ENCODE measurements at places on chromosomes 2 and 18.

- no peak for DNase-seq
Measured at GRCh38 chr2:88654714-88655113, 27.4 kb upstream of the EIF2AK3 start.

GRCh38 chr2:55500025-55500424, 19.5 kb upstream of the CFAP36 start:
- DNase-seq, result no peak

GRCh38 chr2:27152102-27152795, 3.4 kb downstream of the TCF23 start:
- no peak for DNase-seq

DNA sequence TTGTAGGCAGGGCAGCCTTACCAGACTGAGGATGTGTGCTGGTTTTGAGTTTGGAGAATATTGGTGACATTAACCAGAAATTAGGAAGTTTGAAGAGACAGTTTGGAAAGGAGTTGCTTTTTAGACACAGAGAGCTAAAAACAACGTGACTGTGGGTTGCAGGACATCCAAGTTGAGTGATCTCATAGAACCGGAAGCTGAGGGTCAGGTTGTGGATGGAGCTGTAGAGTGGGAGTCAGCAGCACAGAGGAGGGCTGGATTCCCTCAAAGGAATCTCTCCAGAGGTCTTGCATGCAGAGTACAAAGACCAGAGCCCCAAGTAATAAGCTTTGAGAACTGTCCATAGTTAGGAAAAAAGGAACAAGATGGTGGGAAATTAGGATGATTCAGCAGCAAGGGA, 9.3 kb downstream of the MAPRE3 start:
- no peak for DNase-seq

DNA sequence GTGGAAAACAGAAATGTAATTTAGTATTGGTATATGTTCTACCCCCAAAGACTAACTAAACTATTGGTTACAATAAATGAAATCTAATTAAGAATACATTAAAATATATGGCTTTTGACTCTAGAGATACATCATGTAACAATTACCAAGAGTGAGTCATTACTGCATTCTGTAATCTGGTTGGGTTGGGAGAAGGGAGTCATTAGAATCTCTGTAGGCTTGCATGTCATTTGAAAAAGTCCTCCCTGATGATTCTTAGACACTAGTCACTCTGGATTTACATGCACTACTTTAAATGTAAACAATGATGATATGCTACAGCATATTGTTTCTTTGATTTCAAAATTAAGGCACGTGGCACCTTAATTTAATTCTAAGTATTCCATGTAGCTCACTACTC, 293.4 kb upstream of the CHST9 start:
- DNase-seq, result no peak

DNA sequence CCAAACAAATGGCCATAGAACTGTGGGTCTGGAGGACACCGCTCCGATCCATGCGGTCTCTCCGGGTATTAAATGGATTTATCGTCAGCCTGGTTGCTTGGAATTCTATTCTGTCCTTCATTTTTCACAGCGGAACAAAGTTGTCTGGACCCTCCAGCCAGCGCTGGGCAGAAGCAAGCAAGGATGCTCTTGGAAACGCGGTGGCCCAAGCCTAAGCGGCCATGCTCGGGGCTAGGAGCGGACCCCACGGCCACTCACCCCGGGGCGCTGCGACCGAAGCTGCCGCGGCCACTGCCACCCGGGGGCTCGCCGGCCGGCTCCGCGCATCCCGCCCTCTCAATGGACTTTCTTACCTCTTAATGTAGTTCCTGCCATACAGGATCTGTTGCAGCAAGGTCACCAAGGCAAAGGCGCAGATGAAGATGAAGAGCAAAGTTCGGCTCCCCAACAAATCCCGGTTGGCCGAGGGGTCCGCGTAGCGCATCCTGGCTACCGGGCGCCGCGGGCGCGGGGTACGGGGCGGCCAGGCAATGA, 761 bp downstream of the ST8SIA5 start:
- DNase-seq, result peak; percentile 54

GRCh38 chr2:121172456-121172855, 112.5 kb downstream of the TFCP2L1 start:
- DNase-seq, result no peak

GRCh38 chr2:128487650-128488387, 169.2 kb upstream of the HS6ST1 start:
- DNase-seq, result no peak

GRCh38 chr2:195029804-195030654, 627.0 kb upstream of the SLC39A10 start:
- no peak for DNase-seq

DNA sequence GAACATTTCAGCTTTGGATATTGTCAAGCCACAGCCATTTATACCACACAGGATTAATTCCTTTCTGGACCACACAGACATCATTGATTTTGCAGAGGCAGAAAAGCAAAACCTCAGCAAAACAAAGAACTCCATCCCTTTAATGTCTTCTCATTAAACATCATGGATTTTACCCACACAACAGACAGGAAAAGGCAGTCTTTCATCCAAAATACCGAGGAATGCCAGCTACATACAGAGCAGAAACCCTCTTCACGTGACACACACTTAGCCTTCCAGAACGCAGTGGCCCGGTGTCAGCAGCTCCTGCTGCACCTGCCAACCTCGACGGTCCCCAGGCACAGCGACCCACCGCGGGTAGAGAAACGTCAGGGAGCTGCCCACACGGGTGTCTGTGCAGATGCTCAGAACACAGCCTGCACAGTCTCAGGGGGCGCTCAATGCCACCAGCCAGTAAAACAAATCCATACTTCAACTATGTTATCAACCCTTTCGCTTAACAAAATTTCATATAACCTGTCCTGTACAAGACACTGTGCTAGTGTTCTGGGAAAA, 304.5 kb downstream of the EIPR1 start:
- DNase-seq, result peak; percentile 25

DNA sequence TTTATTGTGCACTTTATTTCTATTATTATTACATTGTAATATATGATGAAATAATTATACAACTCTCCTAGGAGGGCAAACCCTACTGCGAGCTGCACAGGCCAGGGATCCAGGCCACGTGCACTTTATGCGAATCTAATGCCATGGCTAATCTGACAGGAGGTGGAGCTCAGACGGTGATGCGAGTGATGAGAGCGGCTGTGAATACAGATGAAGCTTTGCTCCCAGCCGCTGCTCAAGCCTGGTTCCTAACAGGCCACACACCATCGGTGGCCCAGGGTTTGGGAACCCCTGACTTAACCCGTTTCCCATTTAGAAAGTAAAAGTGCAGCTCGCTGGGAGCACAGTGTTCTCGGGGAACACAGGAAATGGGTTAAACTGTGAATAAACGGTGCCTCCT, 40.8 kb upstream of the RAB6D start:
- no peak for DNase-seq

DNA sequence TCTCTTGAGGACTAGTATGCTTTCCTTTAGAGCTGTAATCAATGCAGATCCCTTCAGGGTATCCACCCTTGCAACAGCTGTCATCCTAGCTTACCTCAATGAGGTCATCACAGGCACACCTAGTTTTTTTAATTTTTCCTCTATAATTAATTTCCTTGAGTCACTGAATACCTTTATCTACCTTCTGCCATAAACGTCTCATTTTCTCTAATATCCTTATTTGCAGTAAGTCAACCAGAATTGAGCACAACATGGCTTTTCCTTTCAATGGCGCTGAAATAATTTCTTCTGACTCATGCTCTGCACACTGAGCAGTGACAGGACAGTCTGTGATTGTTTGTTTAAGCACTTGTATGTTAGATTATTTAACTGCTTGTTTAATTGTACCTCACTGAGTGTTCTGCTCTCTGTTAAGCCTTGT, 49.4 kb downstream of the ETAA1 start:
- peak; percentile 67 for DNase-seq

DNA sequence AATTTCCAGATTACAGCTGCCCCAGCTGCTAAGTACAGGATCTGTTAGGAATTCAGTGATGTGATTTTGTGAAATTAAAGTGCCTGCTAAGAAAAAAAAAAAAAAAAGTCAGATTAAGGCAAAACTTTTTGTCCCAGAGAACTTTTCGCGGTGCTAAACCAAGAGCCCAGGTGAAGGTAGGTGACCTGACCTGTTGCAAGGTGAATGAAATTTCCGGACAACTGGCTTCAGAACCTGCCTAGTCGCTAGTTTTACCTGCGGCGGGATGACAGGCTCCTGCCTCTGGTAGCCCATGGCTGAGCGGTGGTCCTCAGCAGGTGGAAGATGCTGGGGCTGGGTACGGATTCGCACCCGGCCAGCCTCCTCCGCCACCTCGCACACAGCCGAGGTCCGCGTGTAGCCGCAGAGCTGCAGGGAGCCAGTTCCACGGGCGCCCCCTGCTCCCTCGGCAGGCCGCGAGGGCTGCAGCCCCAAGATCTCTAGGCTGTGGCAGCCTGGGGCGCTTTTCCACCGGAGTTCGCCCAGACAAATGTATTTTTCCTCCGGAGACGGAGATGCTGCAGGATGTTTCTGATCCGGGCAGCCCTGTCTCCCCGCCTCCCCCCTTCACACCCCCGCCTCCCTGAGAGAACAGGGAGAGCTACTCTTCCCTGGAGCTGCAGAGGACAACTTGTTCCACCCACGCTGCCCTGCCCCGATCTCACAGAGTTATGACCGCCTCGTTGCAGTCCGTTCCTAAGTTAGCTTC, at the start of gene SLC38A11:
Gene SLC38A11 (minus strand): TSS at position 572 of the 748 bp plus-strand sequence. CDS start 278 bp downstream, at position 294.
- DNase-seq, result peak; percentile 47

DNA sequence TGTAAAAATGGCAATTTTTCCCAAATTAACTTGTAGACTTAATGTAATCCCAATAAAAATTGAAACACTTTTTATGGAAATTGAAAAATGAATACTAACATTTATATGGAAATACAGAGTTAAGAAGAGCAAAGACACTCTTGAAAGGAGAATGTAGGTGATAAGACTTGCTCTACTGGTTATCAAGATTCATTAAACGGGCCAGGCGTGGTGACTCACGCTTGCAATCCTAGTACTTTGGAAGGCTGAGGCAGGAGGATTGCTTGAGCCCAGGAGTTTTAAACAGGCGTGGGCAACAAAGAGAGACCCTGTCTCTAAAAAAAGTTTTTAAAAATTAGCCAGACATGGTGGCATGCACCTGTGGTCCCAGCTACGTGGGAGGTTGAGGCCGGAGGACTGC, 29.5 kb upstream of the ZNF396 start:
- DNase-seq, result no peak
